ENCODE measurements at places on chromosomes 7 and 10.

GRCh38 chr7:116540743-116541142 is 15.9 kb downstream of the CAV1 start:
- no peak for DNase-seq

DNA sequence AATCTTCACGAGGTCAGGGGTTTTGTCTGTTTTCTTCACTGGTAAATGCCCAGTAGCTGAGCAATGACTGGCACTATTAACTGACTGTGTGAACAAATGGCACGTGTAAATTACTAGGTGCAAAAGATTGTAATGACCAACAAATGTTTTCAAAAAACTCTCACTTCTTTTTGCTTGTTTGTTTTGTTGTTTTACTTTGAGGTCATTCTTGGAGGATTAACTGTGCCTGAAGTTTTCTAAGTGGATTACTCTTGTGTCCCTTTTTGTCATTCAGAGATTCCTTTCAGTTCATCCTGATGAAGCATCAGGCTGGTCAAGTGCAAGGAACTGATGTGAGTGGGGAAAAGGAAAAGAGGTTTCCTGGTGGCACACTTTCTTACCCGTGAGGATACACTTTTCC is 74.4 kb upstream of the PPP1R3C start:
- no peak for DNase-seq

DNA sequence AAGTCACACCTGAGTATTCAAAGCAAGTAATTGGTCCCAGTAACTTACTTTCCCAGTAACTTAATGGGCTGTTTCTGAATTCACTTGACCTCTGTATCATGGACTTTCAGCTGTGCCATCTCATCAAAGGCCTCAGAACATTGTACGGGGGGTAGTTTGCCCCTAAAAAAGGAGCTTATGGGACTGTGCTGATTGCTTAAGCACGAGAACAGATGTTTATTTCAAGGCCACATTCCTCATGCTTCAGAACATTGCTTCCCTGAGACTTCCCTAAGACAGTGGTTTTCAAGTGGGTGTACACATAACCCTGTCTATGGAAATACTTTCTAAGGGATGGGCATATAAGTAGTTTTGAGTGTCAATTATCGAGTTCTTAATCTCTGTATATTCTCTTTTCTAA is 26.8 kb downstream of the CALCR start:
- DNase-seq: no peak

- no peak for DNase-seq
Measured at GRCh38 chr7:50151661-50152060, 58.6 kb upstream of the ZPBP start.

DNA sequence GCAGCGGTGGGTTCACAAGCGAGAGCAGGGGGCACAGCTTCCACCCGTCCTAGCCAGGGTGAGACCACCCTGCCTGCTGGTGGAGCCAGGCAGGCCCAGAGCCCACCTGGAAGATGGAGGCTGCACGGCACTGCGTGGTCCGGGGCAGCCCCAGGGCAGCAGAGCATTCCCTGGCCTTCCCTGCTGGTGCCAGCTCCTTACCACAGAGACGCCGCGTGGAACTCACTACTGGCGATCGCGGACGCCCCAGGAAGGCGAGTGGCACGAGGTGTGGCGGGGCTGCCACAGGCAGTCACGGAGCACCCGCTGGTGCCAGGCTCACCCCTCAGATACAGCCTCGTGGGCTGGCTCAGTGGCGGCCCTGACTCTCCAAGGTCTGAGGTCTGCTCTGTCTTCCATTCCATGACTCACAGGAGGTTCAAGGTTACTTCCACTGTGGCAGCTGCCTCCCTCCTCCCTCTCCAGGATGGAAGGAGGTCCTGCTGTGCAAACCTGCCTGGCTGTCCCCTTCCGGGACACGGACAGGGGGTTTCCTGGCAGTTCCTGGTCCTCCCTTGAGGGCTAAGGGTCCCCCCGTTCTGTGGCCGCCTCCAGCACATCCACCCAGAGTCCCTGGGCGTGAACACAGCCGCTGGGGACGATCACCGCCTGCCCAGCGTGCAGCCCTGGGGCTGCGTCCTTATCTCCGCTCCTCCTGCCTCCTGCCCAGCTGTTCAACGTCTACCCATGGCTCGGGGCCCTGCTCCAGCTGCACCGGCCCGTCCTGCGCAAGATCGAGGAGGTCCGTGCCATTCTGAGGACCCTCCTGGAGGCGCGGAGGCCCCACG is 3.1 kb downstream of the CYP2W1 start:
- DNase-seq: no peak

DNA sequence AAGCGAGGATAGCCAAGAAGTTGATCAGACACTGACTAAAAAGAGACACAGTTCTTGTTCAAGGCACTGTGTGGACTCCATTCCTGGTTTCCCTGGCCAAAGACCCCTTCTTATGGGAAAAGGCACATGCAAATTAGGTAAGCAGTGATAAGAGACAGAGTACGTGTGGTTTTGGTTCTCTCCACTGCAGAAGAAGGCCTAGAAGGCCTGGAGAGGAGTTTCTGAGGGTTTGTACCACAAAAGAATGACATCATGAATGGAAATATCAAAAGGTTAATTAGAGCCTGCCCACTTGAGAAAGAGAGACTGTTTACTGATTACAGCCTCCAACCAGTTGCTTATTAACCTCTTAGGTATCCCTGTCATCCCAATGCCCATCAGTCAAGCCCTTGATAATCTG is 137.5 kb downstream of the ZNF365 start:
- DNase-seq: no peak

DNA sequence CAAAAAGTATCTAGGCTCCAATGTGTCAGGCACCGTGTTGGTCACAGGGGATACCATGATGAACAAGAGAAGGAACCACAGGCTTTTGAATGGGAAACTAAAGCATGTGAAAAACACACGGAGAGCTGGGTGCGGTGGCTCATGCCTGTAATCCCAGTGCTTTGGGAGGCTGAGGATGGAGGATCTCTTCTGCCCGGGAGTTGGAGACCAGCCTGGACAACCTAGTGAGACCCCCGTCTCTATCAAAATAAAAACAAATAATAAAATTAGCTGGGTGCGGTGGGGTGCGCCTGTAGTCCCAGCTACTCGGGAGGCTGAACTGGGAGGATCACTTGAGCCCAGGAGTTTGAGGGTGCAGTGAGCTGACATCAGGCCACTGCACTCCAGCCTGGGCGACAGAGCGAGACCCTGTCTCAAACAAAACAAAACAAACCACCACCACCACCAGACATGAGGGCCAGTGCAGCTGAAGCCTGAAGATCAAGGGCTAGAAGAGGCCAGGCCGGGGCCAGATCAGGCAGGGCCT is 611 bp upstream of the COPS6 start:
- DNase-seq: no peak

DNA sequence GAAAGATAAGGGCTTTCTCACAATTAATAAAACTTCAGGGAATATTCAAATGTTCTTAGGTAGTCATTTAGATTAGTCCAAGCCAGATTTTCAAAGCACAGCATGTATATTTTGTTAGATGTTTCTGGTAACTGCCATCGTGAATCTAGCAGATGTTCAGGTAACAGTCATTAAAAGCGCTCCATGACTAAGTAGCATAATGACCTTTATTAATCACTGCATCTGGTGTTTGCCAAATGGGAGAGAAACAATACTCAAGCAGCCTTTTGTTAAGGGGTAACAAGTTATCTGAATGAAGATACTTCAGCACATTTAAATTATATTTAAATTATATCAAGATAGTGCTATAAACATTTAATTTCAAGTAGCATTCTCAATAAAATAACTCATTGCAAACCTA is 47.5 kb downstream of the USP6NL start:
- DNase-seq: no peak

DNA sequence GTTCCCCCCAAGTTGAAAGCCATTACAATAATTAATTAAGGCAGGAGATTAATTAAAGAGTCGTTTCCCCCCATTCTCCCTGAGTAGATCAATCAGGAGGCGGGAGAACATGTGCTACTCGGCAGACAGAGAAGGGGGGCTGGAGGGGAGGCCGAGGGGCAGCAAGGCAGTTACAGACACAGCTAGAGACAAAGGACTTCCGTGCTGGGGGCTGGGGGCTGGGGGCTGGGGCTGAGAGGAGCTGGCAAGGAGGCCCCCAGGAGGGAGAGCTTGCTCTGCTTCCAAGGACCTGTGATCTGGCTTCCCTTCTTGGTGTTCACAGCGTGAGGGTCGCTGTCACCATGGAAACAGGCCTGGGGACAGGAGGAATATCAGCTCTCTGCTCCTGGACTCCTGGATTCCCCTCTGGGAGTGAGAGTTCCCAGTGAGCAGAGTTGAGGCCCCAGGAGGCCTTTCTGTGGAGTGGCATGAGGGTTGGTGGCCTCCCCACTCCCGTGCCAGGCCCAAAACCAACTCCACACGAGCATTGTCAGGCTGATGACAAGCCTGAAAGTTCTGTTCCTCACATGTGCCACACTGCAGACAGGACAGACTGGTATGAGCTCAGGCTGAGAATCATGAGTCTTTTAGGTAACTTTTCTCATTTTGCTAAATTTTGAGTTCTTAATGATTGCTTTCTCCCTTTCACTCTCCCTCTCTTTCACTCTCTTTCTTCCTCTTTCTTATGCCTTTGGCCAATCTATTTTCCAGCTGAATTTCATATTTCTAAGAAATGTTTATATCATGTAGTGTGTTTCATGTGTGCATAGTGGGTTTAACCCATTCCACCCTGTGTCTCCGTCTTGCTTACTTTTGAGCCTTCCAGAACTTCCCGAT is 16.4 kb downstream of the FAM241B start:
- no peak for DNase-seq

DNA sequence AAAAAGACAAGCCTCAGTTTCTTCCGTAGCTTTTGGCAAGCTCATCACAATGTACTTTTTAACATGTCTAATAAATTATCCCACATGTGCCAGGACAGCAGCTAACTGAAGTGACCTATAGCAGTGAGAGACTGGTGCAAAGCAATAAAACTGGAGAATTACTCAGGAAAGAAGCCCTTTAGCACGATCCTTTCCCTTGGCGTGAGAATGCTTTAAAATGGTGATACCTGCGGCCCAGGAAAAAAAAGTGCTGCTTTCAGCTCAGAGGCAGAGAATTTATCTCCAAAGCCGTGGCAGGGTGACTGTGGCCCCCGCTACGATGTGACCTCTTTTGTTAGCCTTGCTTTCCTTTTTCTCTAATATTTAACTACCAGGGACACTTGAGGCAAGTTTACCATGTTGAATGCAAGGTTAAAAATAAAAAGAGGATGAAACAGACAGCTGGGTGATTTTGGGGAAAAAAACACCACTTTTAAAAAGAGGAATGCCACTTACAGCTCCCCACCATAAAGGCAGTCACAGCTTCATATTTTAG is 184.0 kb downstream of the FANK1 start:
- no peak for DNase-seq

DNA sequence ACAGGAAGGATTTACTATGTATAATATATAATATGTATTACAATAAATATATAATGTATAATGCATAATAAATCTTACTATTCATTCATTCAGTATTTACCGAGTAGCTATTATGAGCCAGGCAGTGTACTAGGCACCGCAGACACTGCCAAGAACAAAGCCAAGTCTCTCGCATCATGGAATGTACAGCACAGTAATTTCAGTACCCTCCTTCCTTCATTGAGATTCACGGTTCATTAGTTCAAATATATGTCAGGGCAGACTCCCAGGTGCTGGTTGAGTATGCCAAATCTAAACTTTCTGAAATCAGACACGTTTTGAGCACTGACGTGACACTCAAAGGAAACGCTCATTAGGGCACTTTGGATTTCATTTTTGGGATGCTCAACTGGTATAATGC is 9.1 kb downstream of the USP6NL start:
- no peak for DNase-seq

DNA sequence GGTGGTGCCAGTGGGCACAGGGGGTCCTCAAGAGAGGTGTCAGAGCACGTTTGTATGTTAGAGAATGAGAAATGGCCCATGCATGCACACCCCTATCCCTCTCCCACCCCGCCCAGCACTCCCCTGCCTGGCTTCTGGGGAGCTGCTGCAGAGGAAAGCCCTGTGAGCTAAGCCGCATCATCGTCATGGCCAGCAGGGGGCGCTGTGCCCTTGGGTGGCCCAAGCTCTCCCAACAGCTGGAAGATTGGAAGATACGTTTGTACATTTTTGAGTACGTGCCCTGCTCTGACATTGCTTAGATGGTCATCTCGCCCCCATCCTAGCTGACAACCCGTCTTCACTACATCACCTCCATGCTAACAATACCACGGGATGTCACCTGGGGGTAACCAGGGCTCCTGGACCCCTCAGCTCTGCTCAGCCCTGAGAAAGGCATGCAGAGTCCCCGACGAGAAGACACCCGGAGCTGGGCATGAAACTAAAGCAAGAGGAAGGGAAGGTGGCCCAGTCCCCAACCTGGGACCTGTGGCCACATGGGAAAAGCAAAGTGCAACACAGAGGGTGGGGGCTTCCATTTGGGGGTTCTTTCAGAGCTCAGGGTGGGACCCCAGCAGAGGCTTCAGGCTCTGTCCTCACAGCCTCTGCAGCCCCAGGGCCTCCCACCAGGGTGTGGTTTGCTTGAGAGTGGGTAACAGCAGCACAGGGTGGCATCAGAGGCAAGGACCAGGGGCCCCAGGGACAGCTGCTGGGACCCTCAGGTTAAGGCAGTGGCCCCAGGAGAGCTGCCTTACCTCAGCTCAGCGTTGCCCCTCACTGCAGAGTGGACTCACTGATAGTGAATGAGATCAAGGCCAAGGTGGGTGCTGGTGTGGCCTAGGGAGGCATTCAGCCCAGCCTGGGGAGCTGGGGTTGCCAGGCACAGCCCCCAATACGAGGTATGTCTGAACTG is 136.6 kb downstream of the PTPN20 start:
- peak; percentile 91 for DNase-seq

- no peak for DNase-seq
Measured at GRCh38 chr7:2460641-2461040, 15.6 kb downstream of the GRIFIN start.

DNA sequence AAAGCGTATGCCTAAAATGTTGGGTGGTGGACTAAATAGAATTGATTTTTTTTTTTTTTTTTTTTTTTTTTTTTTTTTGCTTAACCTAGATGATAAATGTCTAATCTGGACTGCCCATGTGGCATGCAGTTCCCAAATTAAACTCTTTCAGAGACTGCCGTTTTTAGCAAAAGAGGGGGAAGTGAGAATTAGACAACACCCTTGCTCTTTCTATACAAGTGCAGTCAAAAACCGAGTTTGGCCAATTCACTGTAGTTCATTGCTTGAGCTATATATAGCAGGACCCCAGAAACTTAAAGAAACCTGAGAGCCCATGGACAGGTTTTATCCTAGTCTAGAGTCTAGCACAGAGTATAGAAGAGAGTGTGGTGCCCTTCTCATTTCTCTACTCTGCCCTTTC is 141.9 kb downstream of the GRM3 start:
- no peak for DNase-seq

DNA sequence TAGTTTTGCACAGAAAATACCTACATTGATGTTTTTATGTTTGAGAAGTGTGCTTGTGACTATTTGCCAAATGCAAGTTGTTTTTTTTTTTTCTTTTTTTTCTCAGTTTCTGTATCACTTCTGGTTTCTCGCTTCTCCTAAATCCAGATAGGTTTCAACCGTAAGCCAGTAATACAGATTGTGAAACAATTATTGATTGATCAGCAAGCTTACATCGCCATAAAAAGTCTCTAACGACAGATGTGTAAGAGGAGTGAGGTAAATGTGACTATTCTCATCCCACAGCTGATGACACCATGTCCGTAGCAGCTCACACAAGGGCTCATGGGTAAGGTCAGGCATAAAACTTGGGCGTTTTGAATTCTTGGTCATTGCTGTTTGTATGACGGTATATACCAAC is 202.8 kb upstream of the AKR1E2 start:
- no peak for DNase-seq

GRCh38 chr7:732094-732541 is 5.0 kb upstream of the PRKAR1B start:
- DNase-seq: no peak

Measured in activated CD8-positive, alpha-beta memory T cell treated with anti-CD3 and anti-CD28 coated beads for 24 hours (primary cell).